ENCODE measurements at places on chromosomes 7 and 10.

GRCh38 chr10:49223205-49223604 lies 35.0 kb upstream of the TMEM273 start:
- no peak for DNase-seq

GRCh38 chr10:110368556-110368955 lies 63.8 kb upstream of the SMNDC1 start:
- no peak for DNase-seq

GRCh38 chr10:10725196-10725595 lies 292.5 kb upstream of the CELF2 start:
- DNase-seq: no peak

- DNase-seq: no peak
These were observed 69.6 kb upstream of the LEP start for GRCh38 chr7:128171342-128171918.

DNA sequence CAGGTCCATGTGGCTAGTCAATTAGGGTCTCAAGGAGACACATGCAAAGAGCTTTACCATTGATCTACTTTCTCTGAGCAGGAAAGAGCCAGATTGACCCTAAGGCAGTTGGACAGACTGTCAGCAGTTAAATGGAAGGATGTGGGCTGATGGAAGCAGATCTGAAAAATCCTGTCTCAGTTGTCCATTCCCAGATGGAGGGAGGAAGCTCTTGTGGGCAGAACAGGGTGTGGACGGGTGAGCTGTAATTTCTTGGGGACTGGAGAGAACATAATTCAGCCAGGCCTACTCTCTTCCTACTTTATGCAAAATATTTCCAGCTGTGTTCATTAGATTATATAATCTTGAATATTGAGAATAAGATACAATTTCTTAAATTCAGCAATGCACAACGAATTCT lies 163.6 kb downstream of the GNAT3 start:
- no peak for DNase-seq

GRCh38 chr10:123607386-123607785 lies 58.8 kb upstream of the GPR26 start:
- DNase-seq: no peak

DNA sequence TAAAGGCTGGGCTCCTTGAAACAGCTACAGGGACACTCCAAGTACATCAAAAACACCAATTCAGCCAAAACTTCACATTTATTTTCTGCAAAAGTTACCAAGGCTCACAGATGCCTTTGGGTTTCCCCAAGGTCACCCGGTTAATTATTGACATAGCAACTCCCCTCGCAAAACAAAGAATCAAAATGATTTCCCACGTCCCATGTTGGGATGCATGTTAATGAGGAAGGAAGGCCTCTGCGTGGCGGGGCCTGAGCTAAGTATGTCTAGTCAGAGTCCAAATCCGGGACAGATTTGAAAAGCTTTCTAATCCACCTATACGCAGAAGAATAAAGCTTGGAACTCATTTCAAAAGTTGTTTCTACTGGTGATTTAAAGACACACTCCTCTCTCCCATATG lies 535 bp upstream of the TMEM72 start:
- no peak for DNase-seq

- no peak for DNase-seq
These were observed 38.2 kb downstream of the GSDME start for GRCh38 chr7:24718977-24719491.

Data from mucosa of gallbladder (tissue), 1 donor.